Tongue (tissue), 3 donors: ENCODE measurements at places on chromosomes 4 and X. TPM values are rescaled to one million over a fixed set of nuclear protein-coding genes. Genes with fewer than 3 reads are reported as not detected.

The ITIH6 gene
- total RNA-seq: 0.51 TPM

The ALAS2 gene
- 26.3 TPM for total RNA-seq

The LGI2 gene
- 16.9 TPM for total RNA-seq

The CXCL11 gene
- not detected for total RNA-seq

The UGT2B10 gene
- not detected for total RNA-seq

The FAM241A gene
- total RNA-seq: 2.1 TPM

The APLN gene
- 6.9 TPM for total RNA-seq

The SPACA5 gene
- total RNA-seq: not detected

The DCAF12L1 gene
- 1.9 TPM for total RNA-seq

The DIPK2B gene
- 30.2 TPM for total RNA-seq

The GPRIN3 gene
- total RNA-seq: 5.8 TPM

The DUSP9 gene
- not detected for total RNA-seq

The UCP1 gene
- total RNA-seq: not detected

The AADAT gene
- 7.3 TPM for total RNA-seq

The UGT2B11 gene
- total RNA-seq: 0.82 TPM

The SCRG1 gene
- total RNA-seq: 1.8 TPM

The SPANXC gene
- total RNA-seq: not detected

The TRIM60 gene
- not detected for total RNA-seq

The NKRF gene
- total RNA-seq: 6.7 TPM

The ASMT gene
- total RNA-seq: not detected

The PNMA6A gene
- 2.1 TPM for total RNA-seq

The OPN1MW gene
- not detected for total RNA-seq

The ERAS gene
- not detected for total RNA-seq

The PCDH7 gene
- total RNA-seq: 65.0 TPM

The TEX13A gene
- total RNA-seq: not detected

The RAB9B gene
- total RNA-seq: 36.2 TPM

The HSFX1 gene
- total RNA-seq: 2.9 TPM

The MAGEE2 gene
- total RNA-seq: not detected

The AGA gene
- 19.1 TPM for total RNA-seq

The PRR32 gene
- total RNA-seq: 56.3 TPM

The ETDB gene
- total RNA-seq: not detected
